ENCODE measurements at places on chromosomes 2 and 18.

- DNase-seq: no peak
These were observed 301.1 kb upstream of the SMIM21 start for GRCh38 chr18:75728621-75729020.

DNA sequence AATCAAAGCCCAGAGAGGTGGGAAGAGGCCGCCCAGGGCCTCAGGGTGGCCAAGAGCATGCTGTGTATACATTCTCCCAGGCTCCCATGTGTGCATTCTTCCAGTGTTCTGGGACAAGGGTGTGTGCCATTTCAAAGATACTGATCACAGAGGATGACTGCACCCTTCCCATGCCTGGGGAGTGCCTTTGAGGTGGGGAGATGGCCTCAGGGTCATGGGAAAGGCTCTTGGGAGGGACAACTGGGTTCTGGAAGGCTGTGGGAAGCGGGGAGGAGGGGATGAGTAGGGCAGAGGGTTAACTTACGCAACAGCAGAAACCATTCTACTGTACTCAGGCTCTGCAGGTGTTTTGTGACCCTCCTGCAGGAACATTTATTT is 40.9 kb downstream of the KLHL29 start:
- DNase-seq: no peak

- no peak for DNase-seq
These were observed 71.1 kb downstream of the CIB4 start for GRCh38 chr2:26570083-26570430.

GRCh38 chr2:233773854-233774253 is 4.3 kb upstream of the MROH2A start:
- no peak for DNase-seq

- DNase-seq: no peak
These were observed 5.8 kb upstream of the SEMA4C start for GRCh38 chr2:96875498-96876268.

- no peak for DNase-seq
These were observed 121.9 kb upstream of the MSTN start for GRCh38 chr2:190184460-190184859.

DNA sequence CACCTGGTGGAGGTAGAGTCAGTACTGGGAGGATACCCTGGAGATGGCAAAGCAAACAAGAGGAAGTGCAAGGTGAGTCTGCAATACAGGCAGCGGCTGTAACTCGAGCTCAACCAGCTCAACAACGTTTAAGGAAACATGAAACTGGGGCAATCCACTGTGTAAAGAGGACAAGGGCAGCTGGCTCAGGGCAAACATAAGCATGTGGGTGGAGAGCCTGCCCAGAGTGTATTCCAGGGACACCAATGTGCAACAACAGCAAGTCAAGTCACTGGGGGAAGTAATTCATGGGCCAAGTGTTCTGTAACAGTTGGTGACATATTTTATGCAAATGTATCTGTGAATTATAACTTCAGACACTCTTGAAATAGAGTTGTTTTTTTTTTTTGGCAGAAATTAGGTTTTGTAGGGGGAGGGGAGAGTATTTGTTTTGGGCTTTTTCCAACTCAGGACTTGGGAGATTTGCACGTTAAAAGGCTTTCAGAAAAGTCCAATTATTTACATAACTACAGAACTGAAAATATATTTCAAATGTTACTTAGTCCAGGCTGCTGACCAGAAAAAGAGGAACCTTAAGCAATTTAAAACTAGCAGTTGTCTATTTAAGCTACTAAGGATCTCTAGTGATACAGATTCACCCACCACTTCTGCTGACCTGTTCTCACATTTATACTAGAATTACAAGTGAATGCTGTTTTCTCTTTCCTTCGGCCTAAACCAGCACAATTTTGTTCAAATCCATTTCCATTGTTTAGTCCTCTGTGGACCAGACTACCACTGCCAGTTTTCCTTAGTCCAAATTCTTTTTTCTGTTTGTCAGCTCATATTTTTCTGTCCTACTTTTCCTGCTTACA is 18.6 kb downstream of the NRXN1 start:
- no peak for DNase-seq

DNA sequence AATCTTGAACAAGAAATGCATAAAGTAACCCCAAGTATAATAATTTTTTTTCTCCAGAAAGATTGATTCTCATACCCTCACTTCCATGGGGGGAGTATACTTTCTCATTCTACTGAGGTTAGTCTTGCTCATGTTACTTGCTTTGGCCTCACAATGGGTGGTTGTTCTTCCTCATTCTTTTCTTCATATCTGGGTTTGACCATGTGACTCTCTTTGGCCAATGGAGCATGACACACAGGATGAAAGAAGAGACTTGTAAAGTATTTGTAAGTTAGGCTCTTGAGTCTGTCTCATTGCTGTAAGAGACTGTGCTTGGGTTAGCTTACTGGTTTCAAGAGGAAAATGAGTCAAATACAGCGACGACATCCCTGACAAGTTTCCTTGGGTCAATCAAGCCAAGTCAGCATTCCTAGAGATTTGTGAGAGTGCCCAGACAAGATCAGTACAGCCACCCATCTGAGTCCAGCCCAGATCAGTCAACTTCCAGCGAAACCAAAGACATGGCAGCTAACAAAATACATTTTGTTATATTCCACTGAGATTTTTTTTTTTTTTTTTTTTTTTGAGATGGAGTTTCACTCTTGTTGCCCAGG is 970.2 kb downstream of the BCL11A start:
- no peak for DNase-seq

DNA sequence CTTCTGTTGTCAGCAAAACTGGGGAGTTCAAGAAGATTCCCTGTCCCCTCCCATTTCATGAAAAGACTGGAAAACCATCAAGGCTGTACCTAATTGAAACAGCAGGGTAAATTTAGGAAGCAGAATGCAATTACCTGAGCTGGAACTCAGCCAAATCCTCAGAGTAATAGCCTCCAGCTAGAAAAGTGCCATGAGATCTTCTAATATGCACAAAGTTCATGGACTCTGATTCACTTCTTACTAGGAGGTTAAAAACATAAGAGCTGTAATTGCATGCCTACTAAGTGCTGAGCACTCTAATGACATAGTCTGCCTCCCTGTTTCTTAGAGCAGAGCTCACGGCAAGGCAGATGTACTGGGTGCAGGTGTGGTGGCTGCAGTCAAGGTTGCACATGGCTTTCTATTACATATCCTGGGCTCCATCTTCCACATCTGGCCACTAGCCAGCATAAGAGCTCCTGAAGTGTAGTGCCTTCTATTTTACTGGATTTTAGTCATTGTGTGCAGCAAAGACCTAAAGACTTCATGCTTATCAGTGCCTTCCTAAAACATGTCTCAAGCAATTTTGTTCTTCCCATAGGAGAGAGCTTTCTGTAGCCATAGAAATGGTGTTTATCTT is 341.7 kb downstream of the PTPRM start:
- DNase-seq: no peak

GRCh38 chr2:24214880-24215279 is 40.0 kb downstream of the FAM228A start:
- DNase-seq: no peak

DNA sequence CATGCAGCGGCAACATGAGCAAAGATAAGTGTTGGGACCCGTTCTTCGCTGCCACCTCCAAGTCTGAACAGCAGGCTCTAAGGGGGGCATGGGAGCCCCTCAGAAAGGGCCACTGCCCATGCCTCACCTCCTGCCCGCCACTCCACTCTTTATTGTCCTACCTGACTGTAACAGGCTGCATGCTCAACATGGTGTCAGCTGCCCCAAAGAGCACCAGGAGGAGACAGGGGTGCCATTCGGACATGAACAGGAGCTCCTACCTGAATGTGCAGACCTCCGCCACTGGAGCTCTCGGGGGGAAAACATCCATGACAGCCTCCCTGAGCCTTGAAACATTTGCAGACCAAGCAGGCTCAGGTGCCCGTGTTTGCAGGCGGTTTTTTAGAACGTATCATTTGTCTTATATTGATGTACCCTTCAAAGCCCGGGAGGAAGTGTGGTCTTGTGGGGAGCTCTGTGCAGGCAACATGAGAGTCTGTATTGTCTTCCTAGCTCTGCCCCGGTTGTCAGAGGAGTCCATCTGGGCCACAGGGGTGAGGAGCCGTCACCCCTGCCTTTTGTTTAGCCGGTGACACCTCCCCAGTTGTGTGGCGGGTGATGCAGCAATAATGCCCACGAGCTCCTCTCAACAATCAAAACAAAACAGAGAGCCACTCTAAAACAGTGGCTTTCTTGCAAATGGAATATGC is 35.1 kb upstream of the CD8A start:
- DNase-seq: no peak

- DNase-seq: no peak
These were observed 160.3 kb downstream of the CSRNP3 start for GRCh38 chr2:165629776-165630175.

DNA sequence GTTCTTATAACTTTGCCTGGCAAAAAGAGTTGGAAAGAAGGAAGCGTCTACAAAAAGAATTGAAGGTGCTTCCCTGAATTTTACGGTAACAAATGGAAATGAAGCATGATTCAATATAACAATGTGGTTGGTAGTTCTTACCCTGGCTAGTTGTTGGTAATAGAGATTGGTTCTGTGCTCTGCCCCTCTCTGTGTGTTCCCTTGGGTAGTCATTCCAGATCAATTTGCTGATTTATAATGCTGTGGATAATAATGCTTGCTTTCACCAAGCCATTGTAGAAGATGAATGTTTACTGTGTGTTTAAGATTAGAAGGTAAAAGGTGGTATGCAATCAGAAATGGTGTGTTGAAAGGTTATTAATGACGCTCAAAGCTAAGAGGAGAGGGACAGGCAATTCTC is 577.8 kb upstream of the NXPH2 start:
- no peak for DNase-seq

GRCh38 chr2:241443486-241444223 is 64.7 kb downstream of the STK25 start:
- DNase-seq: no peak

DNA sequence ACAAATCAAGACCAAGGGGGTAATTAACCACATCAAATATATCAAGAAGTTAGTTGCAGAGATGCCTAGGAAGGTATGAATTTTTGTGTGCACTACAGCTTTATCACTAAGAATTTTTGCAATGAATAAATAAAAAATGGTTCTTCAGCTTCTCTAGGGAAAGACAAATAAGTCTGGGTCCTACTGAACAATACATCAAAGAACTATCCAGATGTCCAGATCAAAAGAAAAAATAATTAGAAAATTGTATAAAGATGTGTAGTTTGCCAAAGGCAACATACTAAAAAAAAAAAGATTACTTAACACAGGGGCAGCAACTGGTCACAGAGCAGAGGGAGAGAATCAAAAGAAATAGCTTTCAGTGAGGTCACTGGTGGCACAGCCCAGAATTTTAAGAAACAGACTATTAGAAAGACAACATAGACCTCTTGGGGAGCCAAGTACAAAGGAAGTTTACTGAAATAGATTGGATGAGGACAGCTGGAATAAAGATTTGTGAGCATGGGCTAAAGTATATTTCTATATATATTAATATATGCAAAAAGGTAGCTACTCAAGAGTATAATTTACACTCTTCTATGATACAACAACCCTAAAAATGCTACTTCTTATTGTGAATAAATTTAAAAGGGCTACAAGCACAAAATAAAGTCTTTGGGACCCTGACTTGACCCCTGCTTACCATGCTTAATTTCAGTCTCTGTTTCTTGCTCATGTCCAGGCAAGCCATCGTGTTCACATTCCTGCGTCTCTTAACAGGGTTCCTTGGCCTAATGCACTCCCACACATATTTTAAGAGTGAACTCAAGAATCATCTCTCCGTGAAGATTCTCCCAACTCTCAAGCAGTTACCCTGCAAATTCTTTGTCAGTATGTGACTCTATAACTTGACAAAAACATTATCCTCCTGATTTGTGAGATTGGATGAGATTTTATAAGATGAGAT is 99.0 kb upstream of the GRB14 start:
- DNase-seq: no peak

All from pulmonary artery endothelial cell (primary cell).